ENCODE measurements at places on chromosomes 7 and 10.

GRCh38 chr10:1333981-1334380 is 277.8 kb downstream of the WDR37 start:
- no peak for DNase-seq

DNA sequence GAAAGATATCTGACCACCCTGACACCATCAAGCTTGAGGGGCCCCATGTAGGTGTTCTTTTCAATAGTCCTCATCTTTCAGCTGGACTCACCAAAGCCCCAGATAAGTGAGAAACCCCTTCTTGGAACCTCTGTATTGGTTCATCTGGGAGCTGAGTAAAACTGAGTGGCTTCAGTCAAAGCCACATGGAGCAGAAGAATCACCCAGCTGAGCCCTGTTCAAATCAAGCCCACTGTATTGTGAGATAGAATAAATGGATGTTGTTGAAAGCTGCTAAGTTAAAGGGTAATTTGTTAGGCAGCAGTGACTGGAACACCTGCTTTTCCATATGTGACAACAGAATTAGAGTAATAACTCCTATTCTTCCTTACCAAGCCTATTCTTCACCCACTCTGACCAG is 64.8 kb upstream of the SDK1 start:
- no peak for DNase-seq

DNA sequence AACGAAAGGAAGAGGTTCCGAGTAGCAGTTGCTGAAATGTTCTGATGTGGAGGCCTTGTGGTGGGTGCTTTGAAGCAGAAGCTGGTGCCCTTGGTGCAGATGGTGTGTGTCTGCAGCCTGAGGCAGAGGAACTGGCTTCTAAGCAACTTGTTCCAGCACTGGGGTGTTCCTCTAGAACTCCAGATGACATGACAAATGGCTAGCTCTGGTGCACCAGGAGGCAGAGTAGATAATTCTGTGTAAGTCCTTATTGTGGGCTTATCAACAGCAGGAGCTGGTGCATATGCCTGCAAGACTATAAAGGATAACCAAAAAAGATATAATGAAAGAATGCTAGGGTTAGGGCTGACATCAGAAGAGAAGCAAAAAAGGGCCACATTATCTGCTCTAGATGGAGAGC is 76.5 kb downstream of the ARL5B start:
- DNase-seq = no peak

DNA sequence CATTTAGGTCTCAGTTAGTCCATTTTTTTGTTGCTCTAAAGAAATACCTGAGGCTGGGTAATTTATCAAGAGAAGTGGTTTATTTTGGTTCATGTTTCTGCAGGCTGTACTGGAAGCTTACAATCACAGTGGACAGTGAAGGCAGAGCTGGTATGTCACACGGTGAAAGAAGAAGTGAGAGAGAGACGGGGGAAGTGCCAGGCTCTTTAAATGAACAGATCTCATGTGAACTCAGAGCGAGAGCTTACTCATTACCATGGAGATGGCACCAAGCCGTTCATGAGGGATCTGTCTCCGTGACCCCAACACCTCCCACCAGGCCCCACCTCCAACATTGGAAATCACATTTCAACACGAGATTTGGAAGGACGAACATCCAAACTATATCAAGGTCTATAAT is 18.9 kb upstream of the PNLIPRP3 start:
- no peak for DNase-seq

DNA sequence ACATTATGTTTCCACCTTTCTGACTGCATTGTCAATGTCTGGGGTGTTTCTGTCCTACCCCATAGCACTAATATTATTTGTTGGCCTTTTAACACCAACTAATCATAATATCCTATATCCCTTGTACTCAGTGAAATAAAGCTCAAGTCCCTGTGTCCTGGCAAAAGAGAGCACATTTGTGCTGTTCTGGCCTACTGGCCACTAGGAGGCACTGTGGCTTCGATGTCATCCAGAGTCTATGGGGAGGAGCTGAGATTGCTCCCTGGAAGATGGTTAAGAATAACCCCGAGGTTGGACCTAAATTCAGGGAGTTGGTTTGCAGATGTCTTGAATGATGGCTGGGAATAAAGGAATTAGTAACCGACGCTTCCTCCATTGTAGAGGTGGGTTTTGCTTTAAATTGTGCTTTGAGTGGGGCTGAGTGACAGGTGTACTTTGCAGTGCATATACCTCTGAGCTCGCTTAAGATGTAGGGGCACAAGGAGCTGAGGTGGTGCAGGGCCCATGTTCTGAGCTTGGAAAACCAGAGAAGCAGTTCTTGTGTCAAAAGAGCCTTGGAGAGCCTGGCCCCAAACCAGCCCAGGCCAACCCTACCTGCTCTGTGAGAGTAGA is 191.2 kb upstream of the PRSS1 start:
- peak; percentile 43 for DNase-seq

- DNase-seq = peak; percentile 65
Measured at GRCh38 chr10:75187961-75188426, 22.6 kb upstream of the VDAC2 start.

DNA sequence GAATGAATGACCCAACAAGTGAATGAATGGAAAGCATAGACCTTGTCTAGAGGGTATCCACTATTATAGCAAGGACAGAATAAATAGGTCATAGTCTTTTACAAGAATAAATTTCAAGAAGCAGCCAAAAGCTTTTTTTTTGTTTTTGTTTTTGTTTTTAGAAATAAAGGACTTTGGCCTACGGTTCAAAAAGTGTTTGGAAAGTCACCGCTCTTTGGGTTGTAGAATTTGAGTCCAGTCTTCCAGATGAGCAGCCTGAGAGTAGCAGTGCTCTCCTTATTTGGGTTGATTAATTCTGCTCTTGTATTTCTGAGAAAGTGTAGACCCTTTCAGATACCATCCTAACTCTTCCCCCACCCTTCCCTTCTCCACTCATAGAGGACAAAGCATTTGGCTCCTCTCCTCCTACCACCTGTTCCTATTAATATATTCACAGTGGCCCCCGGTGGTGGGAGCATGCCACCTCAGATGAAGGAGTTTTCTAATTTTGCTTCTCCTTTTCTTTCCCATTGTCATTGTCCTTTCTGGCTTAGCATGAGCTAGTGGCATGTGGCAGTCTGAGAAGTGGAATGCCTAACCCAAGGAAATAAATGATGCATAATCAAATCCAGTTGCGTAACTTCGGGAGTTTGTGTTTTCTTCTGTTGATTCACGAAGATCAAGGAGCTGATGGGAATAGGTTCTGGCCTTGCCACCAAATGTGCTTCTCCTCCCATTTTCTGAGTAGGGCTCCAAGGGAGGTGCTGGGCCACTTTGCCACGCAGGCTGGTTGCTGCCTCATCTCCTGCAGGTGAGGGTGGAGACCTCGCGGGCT is 114.7 kb downstream of the CHN2 start:
- no peak for DNase-seq

DNA sequence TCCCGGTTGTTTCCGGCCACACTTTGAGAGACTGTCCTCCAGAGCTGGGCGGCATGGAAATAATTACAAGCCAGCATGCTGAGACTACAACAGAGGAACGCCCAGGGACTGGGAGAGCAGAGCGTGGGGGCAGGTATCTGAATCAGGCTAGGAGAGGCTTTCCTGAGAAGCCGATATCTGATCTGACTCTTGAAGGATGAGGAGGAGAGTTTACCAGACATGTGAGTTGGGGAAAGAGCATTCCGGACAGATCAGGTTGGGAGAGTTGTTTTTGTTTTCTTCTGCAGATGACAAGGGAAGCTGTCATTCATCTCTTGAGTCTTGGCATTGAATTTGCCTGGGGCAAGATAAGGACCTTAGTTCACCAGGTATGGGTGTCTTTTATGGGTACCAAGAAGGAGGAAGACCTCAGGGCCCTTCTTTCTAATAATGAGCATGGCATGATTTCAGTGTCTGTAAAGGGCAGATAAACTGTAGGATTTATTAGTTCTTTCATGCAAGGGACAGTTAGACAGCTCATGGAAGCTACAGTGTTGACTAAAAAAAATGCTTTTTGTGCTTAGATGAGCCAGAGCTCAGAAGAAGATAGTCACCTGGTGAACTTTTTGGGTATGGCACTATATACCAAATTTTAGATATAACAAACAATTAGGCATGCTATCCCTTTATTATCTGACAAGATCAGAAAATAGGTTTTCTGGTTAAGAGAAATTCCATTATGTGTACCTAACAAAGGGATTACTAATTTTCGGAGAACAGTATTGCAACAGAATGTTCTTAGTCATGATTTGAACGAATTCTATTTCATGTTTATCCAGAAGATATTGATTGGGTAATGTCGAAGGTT is 36.2 kb downstream of the WBP1L start:
- DNase-seq = no peak

DNA sequence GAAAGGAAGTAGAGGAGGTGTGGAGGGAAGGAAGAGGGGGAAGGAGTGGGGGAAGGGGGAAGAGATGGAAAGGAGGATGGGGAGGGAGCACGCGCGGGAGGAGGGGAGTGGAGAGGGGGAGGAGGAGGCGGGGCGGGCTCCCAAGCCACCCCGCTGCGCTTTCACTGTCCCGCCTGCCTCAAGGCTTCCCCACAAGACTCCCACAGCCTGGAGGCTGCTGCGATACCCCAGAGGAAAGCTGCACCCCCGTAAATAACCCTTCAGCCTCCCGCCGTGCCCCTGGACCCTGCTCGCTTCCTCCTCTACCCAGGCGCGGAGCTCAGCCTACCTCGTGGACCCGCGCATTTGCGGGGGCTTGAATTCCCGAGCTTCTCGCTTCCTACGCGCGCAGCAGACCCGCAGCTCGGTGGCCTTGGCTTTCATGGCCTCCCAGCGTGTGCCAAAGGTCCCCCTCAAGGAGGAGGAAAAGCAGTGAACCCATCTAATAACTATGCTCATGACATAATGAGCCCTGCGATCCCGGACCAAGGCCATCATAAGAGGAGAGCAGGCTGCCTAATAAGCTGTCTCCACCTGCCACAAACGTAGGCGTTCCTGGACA is at the start of gene C10orf67:
C10orf67 (minus strand) TSS at position 557 of the 601 bp plus-strand sequence; CDS start at position 534, 23 bp downstream.
- DNase-seq = no peak

DNA sequence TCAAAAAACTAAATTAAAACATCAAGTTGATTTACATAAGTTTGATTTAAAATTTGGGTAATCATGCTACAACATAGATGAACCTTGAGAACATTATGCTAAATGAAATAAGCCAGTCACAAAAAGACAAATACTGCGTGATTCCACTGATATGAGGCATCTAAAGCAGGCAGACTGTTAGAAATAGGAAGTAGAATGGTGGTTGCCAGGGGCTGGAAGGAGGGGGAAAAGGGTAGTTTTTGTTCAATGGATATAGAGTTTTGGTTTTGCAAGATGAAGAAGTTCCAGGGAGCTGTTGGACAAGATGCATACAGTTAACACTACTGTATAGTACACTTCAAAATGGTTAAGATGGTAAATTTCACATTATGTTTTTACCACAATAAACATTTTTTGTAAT is 45.0 kb upstream of the IFRD1 start:
- no peak for DNase-seq

DNA sequence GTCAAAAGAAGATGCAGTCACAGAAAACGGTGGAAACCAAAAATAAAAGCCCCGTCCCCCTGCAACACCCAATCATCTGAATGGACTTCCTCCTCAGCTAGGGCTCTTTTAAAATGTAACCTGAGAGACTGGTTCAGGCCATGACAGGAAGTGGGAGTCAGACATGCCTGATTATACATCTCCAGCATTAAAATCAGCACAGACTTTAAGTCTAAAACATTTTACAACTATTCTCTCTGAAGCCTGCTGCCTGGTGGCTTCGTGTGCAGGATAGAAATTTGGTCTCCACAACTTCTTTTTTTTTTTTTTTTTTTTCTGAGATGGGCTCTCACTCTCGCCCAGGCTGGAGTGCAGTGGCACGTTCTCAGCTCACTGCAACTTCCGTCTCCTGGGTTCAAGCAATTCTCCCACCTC is 30.3 kb downstream of the HACD1 start:
- no peak for DNase-seq

GRCh38 chr7:105644937-105645336 is 63.6 kb upstream of the EFCAB10 start:
- DNase-seq = no peak

DNA sequence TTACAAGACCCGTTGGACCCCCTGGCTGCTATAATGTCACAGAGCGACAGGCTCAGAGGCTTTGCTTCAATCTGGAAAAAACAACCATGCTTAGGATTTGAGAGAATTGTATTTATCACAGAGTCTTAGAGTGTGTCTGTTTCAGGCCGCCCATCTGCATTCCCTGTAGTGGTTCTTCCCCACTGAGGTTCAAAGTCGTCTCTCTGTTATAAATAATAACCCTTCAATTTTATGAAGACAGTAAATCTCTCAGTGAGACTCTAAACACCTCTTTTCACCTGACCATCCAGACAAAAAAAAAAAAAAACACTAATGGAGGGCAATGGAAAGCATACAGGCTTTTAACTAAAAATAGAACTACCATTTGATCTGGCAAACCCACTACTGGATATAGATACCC is 565.4 kb upstream of the AUTS2 start:
- DNase-seq = no peak

DNA sequence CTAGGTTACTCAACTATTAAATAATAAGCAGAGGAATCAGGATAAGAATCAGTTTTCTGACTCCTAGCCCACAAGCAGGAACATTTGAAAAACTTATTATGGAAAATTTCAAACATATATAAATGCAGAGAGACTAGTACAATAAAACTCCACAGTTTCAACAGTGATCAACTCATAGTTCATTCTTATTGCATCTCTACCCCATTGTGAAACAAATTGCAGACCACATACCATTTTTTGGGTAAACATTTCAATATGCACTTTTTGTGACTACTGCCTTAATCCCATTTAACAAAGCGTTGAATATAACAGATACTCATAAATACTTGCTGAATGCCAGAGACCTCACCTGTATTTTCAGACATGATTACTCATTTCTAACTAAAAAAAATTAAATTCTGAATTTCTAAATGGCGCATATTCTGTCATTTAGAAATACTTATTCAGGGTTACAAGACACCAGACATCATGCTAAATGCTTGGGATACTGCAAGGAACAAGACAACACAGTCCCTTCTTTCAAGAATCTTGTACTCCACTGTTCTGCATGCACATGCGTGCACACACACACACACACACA is 11.4 kb downstream of the CDK6 start:
- DNase-seq = no peak

DNA sequence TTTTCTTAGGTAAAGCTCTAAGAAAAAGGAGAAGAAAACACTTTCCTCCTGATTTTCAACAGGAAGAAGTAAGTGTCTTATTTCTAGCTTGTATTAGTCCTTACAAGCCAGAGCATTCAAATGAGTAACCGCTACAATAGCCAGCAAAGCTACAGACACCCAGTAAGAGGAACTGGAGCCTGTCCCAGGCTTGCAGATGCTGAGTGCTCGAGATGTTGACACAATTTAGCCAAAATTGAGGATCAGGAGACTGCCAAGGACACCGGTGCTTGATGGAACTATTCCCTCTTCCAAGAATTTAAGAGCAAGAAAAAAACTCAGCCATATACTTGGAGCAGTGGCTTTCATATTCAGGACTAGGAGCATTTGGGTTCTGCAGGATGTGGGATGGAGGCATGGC is 149.3 kb upstream of the DPP6 start:
- DNase-seq = no peak

DNA sequence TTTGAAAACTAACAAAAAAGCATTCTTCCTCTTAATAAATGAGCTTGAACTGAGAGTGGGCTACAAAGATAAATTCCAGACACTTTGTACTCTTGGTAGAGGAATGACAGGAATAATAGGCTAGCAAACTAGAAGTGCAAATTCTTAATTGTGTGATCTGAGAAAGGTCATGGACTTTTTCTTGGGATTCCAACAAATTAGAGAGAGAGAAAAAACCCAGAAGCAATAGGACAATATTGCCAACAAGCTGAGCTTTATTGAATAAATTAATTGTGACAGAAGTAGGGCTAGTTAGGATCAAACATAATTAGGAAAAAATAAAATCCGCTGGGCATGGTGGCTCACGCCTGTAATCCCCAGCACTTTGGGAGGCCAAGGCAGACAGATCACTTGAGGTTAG is 41.4 kb upstream of the LAMB1 start:
- no peak for DNase-seq

- DNase-seq = no peak
Measured at GRCh38 chr7:113561446-113561845, 357.4 kb downstream of the PPP1R3A start.

Data from activated T-cell treated with anti-CD3 and anti-CD28 coated beads, Interleukin-2, amount 50 U/mL, for 72 hours (primary cell).